ENCODE measurements at places on chromosomes 3 and 15.

DNA sequence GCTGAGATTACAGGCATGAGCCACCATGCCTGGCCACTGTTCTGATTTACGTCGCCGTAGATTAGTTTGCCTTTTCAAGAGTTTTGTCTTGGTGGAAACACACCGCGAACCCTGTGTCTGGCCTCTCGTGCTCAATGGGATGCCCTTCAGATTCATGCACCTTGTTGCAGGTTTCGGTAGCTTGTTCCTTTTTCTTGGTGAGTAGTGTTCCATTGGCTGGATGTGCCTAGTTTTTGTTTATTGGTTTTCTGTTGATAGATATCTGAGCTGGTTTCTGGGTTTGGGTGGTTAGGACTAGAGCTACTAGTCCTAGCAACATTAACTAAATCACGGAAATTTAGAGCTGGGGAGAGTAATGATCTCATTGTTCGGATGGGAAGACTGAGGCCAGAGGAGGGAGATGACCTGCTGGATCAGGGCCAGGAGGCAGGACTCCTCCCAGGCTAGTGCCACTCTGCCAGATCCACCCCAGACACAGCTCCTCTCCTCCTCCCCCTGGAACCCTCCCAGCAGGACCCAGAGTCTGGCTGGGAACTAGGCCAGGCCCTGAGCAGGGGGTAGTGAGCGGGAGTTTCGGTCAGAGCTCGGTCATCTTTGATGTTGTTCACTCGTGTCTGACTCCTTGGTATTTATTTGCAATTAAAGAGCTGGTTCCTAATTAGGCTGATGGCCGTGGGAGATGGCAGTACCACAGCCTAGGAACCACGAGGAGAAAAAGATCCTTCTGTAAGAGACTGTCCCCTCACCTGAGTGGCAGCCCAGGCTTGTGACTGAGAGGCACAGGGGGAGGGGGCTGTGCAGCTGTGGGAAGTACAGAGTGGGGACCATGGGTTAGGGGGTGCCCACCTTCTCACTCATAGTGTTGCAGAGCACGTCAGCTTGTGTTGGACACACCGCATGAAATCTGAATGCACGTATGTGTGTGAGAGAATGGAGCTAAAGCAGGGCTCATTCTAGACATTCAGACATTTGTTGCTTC lies 73.4 kb downstream of the SMAD6 start:
- no peak for DNase-seq

DNA sequence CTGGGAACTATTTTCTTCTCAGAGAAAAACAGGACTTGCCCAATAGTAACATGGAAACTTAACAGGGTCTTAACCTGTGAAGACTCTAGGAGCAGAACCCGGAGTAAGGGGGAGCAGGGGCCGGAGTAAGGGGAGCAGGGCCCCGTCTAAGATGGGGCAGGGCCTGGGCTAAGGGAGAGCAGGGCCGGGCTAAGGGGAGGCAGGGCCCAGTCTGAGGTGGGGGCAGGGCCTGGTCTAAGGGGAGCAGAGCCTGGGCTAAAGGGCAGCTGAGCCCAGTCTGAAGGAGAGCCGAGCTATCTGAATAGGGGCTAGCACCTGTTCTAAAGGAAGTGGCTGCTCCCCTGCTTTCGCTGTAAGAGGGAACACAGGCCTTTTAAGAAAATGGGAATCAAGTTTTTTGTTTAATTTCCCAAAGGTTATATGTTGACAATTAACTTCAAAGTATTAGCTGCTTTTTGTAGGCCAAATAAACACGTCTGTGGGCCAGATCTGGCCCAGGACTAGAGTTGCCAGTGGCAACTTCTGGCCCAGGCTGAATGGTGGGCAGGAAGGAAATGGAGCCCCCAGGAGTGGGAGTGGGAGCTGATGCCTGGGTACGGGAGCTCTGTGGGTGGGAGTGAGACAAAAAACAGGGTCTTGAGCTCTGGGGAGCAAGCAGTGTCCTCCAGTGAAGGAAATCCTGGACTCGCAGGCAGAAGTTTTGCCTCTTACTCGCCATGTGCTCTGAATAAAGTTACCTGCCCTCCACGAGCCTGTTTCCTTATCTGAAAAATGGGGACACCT lies 32.5 kb downstream of the CSPG4 start:
- no peak for DNase-seq

DNA sequence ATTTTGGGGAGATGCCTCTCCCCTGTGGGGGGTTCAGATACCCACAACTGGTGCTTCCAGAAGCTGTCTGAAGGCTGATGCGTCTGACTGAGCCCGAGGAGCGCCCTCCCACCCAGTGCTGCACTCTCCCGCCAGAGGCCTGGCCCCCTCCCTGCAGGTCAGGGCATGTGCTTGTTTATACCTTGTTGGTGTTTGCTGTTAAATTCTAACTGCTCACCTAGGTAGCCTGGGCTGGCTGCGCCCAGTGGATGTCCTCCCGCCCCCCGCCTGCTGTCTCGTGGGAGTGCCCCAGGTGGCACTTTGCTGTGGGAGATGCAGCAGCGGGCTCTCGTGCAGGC lies 12.9 kb downstream of the KLF13 start:
- DNase-seq, result no peak

DNA sequence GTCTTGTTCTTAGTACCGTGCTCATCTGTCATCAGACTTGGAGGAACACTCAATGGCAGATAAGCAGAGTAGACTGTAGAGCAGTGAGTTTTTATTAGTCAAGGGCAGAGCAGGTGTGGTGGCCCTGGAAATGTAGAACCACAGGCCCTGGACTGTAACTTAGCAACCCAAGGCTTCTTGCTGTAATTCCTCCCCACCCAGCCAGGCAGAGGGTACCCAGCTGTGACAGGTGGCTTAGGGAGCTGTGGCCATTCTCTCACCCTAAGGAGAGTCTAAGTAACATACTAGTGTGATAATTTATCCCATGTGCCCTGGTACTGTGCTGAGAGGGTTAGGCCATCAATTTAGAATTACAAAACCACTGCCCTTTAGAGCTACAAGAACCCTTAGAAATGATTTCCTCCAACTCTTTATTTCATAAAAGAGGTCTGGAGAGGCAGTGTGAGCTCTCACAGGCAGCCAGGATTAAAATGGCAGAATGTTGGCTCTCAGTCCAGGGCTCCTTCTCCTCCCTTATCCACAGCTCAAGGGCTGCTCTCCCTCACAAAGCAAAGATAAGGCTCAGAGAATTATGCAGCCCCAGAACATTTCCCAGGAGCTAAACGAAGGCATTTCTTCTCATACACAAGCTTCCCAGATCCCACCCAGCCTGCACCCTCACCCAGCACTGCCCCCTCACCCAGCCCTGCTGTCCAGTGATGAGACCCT lies 3.0 kb downstream of the POMGNT2 start:
- DNase-seq, result no peak

DNA sequence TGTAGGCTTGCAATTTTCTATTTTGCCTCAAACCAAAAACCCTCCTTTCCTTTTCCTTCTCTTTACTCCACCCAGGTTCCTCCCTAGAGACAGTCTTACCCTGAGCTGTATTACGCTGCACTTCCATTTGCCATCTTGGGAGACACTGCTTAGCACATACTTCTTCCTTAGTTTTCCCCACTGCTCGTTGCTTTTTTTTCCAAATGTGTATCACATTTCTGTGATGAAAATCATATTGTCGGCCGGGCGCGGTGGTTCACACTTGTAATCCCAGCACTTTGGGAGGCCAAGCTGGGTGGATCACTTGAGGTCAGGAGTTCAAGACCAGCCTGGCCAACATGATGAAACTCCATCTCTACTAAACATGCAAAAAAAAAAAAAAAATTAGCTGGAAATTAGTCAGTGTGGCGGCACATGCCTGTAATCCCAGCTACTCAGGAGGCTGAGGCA lies 29.5 kb downstream of the POPDC2 start:
- no peak for DNase-seq

- DNase-seq, result peak; percentile 17
Observed at GRCh38 chr15:41695750-41696436, 35.7 kb downstream of the MGA start.

DNA sequence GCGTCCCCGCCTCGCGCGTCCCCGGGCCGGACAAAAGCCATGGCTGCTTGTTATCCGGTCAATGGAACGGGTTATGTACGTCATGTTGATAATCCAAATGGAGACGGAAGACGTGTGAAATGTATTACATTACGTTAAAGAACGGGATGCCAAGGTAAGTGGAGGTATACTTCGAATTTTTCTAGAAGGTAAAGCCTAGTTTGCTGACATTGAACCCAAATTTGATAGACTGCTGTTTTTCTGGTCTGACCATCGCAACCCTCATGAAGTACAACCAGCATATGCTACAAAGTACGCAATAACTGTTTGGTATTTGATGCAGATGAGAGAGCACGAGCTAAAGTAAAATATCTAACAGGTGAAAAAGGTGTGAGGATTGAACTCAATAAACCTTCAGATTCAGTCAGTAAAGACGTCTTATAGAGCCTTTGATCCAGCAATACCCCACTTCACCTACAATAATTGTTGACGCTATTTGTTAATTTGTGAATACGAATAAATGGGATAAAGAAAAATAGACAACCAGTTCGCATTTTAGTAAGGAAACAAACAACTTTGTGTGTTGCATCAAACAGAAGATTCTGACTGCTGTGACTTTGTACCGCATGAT lies 19.8 kb downstream of the WDR73 start:
- DNase-seq, result no peak

DNA sequence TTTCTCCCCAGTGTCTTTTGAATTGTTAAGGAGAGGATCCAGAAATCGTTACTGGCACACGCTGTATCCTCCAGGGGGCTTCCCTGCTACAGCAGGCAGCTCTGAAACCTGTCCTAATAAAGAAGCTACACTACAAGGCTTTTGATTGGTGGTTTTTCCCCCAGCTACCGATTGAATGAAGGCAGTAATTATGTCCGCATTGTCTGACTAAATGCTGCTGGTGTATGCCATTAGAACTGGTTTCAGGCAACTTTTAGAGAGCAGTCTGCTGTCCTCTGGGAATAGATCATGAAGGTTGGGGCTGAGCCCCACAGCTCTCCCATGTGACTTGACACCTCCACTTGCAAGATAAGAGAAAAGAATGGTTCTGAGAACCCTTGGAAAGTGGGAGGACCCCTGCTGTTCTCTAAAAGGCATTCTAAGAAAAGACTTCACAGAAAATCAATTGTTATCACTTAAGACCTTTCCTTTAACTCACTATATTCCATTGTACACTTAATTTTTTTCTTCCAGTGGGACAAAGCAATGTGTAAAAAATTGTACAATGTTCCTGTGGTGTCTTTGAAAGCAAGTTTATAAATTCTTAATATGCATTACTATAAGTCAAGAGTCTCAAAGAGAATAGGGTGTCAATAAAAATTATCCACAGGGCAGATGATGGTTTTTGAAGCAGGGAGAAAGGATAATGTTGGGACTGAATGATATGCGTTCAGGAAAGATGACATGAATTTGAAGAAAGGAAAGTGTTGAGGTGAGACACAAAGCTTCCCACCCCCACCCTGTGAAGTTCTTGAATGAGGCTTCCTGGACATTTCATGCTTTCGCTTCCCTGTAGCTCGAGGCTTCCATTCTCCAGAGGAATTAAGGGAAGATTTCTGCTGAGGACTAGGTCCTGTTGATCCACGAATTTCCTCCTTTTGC lies 53.0 kb upstream of the DAZL start:
- DNase-seq, result peak; percentile 28

DNA sequence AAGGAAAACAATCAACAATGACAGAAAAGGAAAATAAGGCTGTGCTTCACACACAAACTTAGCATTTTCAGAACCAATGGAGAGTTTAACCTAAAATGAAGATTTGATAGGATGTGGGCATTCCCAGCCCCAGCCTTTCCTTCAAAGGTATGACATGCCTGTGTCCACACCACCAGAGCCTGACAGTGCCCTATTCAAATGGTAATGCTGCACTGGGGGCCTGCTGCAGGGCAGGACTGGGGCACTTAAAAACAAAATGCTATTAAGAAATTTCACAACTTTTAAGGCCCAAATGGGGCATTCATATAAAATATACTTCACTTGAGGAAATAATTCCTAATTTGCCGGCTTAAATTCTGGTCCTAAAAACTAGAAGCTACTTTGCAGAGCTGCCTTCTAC lies 30.9 kb upstream of the TKT start:
- DNase-seq, result no peak

DNA sequence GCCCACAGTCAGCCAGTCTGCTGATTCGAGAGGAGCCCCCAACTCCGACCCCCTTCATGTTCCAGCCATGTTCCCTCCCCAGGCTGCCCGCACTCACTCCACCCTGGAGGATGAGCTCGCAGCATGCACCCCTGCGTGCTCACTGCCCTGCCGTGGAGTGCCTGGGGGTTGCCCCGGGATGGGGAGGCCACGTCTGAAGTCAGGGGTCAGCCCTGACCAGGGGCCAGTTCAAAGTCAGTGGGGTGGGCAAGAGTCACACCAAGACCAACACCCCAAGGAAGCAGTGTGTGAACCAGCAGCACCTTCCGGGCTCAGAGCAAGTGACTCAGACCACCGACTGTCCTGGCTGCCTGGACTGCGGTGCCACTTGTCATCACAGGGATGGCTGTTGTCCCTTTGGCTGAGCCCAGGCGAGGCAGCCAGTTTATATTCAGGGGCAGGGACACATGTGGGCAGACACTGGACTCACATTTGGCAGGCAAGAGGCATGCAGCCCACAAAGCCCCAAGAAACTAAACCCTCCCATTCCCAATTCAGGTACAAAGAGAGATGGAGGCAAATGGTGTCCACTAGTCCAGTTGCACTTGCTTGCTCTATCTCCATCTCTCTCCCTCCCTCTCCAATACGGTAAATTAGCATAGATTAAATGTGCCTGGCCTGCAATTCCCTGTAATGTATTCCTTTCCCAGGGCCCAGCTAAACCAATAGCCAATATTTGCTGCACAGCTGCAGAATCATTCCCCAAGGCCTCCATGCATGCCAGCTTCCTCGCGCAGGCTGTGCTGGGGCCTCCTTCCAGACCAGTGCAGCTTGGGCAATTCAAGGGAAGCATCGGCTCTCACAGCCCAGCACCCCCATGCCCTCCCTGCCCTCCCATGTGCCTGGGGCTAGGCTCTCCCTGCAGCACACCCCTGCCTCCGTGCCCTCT lies 135.7 kb upstream of the IQSEC1 start:
- DNase-seq, result no peak

- DNase-seq, result no peak
Observed at GRCh38 chr15:57149196-57149595, 227.1 kb upstream of the CGNL1 start.

DNA sequence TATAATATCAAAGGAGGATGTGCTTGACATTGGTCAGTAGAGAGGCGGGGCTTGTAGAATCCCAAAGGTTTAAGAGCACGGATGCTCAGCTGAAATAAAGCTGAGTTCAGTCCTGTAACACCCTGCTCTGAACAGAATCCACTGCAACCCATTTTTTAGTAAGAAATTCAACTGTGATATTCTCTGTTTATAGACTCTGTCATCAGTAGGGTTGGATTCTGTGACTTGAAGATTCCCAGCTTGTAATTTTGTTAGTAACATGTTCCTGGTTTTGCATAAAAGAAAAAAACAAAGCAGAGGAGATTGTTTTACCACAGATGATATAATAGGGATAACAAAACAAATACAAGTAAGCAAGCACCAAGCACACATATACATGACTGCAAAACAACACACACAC lies 324.6 kb upstream of the NR2F2 start:
- DNase-seq, result no peak

- no peak for DNase-seq
Observed at GRCh38 chr3:84830476-84830875, 128.3 kb upstream of the CADM2 start.

DNA sequence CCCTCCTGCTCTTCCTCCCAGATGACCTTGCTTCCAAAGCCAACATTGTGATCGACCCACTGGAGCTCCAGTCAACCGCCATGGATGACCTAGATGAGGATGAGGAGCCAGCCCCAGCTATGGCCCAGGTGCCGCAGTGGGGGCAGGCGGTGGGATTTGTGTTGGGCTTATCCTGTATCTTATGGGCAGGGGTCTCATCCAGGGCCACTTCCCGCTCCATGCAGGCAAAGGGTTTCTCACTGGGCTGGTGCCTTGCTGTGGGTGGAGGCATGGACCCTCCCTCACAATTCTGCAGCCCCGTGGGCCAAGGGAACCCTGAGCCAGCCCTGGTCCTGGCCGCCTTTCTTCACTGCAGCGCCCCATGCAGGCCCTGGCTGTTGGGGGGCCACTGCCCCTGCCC lies 14.9 kb downstream of the AMIGO3 start:
- no peak for DNase-seq
